T-helper 2 cell (primary cell): ENCODE measurements at places on chromosomes 2 and 18.

- DNase-seq = no peak
These were observed 12.6 kb downstream of the HYCC2 start for GRCh38 chr2:201058914-201059313.

- no peak for DNase-seq
These were observed 8.3 kb upstream of the TNS1 start for GRCh38 chr2:218010984-218011652.

DNA sequence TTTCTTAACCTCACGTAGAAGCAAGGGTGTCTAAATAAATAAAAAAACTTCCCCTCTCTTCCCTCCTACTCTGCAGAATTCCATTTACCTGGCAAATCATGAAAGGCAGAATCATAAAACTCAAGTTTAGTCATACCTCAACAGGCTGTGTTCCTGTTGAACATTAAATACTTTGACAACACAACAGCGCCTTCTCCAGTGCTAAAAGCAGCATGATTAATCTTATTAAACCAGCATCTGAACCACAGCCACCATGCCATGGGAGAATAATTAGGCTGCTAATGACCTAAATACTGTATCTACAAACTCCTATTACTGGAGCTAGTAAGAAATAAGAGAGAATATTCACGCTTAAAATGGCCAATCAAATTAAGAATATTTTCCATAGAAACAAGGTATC lies 68.1 kb downstream of the CDH2 start:
- no peak for DNase-seq

DNA sequence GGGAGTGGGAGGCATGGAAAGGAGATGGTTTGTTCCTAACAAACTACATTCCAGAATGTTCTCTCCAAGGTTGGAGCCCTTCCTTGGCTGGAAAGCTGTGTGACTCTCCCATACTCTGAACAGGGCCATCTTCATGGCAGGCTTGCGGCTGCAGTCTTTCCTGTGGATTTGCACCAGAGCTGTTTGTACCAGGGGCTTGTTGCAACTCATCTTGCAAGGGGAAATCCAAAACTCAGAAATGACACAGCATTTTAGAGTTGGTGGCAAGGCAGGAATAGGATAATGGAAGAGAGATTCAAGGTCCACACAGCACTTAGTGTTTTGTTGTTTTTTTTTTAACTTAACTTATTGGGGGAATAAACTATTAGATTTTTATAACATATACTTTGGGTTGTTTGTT lies 73.7 kb upstream of the ZNF516 start:
- no peak for DNase-seq

GRCh38 chr2:61009355-61009754 lies 8.2 kb upstream of the PEX13 start:
- no peak for DNase-seq

DNA sequence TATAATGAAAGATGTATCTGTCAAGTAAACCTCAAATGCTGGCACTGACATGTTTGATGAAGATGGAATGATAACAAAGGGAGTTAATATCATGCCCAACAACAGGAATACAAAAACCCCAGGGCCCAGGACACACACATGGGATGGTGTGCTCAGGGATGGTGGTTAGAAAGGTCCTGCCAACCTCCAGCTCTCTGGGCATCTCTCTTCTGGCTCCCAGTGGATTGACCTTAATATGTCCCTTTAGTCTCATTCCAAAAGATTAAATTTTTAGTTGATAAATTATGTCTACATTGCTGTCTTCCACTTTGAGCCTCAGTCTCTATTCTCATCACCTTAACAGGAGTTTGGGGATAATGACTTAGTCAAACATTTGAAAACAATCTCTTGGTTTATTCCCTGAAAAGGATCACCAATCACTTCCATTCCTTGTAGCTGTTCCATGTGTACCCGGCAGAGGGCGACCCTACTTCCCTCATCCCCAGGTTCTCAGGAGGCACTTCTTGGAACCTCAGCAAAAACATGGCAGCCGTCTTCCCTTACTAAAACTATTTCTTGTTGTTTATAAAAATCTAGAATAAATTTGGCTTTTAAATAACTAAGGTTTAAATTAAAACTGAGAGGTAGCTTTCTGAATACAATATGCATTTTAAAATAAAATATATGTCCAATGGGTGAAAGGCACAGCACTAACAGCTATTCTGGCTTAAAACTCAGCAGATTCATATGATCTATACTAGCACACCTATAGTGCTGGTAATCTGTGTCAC lies 29.6 kb downstream of the MCEE start:
- DNase-seq = peak; percentile 38

DNA sequence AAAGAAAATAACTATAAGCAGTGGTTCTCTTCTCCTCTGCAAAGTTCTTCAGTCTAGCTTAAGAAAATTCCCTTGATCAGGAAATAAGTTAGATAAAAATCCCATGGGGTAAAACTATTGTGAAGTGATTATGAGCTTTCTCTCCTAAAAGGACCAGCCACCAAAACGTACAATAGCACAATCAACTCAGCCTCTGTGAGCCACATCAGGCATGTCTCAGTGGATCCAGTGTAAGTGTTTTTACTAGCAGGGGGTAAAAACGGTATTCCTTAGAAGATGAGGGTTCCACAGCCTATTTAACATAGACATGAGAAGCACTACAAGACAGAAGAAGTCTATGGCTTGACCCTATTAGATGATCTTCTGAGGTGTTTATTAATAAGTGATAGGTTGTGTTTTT lies 503.2 kb downstream of the PIK3C3 start:
- DNase-seq = no peak

DNA sequence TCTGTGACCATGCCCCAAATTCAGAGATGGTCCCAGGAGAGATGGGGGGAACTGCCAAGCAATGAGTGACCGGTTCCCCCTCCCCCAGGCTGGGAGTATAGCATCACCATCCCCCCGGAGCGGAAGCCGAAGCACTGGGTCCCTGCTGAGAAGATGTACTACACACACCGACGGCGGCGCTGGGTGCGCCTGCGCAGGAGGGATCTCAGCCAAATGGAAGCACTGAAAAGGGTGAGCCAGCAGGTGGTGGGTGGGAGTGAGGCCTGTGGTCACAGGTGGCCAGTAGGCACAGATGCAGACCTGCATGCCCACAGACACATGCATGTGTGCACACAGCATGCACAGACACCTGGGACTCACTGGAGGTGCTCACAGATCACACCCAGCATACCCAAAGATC lies 117.2 kb downstream of the DYSF start:
- no peak for DNase-seq

- no peak for DNase-seq
These were observed 44.4 kb upstream of the TWSG1 start for GRCh38 chr18:9290156-9290555.

DNA sequence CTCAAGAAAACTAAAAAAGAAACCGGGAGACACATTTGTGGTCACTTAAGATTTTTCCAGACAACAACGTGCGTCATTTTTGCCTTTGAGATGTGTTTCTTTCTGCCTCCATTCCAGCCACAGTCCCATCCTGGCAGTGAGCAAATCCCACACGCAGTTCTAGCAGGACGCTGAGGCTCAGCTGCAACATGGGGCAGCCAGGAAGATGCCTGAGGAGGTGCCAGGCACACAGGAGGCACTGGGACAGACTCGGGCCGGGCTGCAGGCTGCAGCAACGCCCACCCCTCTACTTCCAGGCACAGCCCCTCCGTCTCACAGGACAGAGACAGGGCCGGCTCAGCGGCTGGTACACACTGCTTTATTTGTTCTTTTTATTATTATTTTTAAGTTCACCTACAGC lies 13.1 kb downstream of the KLF11 start:
- no peak for DNase-seq

DNA sequence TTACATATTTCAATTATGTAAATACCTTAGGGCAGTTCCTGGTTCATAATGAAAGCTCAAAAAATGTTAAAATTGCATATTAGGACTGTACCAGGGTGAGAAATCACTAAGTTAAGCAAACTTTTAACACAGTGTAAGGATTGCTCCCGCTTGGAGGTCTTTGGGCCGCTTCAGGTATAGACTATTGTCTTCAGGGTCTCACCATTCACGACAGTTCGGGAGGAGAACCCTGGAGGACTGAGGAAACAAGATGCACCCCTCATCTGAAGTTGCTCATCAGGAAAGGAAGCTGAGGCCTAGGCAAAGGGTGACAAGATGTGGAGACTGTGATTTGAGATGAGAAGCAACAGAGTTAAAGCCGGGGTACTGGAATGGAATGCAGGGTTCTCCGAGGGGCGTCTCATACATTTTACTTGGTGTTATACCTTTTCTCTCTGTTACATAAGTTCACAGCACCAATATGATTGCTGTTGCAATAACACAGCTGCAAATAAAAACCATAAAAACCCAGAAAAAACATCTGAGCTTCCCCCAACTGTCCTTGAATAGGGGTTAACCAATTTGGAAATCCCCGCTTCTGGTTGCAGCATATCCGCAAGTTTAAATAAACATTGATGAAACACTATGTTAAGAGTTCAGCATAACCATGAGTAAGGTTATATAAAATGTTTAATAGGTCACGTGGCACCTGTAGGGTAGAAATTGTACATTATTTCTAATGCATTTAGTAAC lies 40.1 kb downstream of the FBXO48 start:
- no peak for DNase-seq

DNA sequence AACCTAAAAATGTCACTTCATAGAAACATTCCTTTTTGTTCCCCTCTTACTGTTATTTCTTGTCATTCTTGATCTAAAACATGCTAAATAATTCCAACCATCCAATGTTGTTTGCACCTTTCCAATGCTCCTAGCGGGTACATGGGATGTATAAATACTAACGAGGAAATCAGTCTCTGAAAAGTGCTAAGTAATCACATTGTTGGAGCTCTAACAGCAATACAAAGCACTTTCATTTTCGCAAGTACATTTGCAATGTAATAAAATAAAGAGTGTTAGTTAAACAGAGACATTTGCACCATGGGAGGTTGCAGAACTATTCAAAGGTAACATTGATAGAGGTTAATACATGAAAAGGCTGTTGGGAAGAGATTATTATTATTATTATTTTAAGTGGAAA lies 286.2 kb upstream of the ACVR2A start:
- DNase-seq = peak; percentile 7

- DNase-seq = no peak
These were observed 181.2 kb upstream of the FSHR start for GRCh38 chr2:49335546-49335945.

DNA sequence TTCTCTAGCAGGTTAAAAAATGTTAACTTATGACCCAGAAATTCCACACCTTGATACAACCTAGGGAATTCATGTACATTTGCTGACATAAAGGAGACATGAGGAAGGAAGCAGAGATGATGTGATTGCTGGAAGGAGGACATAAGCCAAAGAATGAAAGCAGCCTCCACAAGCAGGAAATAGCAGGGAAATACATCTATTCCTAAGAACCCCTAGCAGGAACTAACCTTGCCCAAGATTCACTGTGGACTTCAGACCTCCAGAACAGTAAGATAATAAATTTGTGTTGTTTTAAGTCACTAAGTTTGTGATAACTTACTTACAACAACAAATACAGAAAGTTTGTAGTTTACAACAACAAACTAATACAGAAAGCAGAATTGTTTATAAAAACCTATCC lies 4.6 kb upstream of the DSG4 start:
- no peak for DNase-seq

DNA sequence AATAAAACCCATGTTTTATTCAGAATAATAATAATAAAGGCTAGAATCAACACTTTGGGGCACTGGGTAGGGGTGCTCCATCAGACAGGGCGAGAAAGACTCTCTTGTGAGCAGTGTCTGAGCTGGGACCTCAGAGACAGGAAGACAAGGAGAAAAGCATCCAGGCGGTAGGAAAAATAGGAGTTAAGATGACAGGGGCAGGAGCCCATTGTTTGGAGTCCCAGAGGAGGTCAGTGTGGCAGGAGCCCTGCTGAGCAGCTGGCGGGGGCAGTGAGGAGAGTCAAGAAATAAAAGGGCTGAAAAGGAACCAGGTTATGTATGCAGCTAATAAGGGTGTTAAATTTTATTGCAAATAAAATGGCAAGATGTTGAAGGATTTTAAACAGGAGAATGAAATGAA lies 457.4 kb downstream of the FBXO15 start:
- DNase-seq = no peak

GRCh38 chr18:9422816-9423519 lies 52.3 kb upstream of the RALBP1 start:
- DNase-seq = no peak

GRCh38 chr2:230680463-230681170 lies 32.0 kb upstream of the CAB39 start:
- DNase-seq = no peak

DNA sequence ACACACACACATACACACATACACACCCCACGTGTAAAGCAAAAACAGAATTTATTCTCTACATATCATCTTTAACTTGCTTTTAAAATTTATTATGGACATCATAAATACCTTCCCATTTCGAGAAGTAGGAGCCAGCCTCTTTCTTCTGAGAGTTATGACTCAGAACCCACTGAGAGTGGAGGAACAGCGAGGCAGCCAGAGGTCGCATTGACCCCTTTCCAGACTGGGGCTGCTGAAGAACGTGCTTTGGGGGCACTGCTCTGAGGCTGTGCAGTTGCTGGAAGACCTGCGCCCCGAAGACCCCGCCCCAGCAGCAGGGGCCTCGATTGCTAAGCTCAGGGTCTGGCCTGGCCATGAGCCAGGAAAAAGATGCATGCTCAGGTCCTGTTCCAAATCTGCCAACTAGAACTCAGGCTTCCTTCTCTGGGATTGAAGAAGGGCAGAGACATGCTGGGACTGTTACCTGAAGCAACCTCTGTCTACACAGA lies 133.8 kb upstream of the TWIST2 start:
- DNase-seq = no peak

- DNase-seq = no peak
These were observed 140.0 kb downstream of the VAPA start for GRCh38 chr18:10053861-10054260.

GRCh38 chr2:9234680-9235146 lies 28.1 kb downstream of the ASAP2 start:
- DNase-seq = no peak
